ENCODE measurements at places on chromosomes 2 and 18.

- no peak for DNase-seq
Observed at GRCh38 chr18:6558446-6559156, 143.9 kb upstream of the L3MBTL4 start.

DNA sequence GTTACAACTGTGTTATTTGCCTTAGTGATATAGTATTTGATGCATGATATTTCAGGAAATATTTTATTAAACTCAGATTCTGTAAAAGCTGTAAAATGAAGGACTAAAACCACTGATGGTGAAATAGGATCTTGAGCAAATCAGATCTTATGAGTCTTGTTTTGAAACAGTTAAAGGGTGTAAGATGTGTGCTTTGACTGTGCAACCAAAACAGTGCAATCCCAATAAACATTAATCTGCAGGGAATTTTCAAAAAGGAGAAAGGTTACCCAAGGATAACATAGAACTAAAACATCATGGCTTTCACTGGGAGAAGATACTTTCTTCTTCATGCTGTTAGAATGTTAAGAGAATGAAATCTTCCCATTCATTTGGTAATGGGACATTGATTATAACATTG is 378.7 kb downstream of the PARD3B start:
- DNase-seq: no peak

GRCh38 chr2:177335917-177336450 is 56.6 kb upstream of the AGPS start:
- no peak for DNase-seq

DNA sequence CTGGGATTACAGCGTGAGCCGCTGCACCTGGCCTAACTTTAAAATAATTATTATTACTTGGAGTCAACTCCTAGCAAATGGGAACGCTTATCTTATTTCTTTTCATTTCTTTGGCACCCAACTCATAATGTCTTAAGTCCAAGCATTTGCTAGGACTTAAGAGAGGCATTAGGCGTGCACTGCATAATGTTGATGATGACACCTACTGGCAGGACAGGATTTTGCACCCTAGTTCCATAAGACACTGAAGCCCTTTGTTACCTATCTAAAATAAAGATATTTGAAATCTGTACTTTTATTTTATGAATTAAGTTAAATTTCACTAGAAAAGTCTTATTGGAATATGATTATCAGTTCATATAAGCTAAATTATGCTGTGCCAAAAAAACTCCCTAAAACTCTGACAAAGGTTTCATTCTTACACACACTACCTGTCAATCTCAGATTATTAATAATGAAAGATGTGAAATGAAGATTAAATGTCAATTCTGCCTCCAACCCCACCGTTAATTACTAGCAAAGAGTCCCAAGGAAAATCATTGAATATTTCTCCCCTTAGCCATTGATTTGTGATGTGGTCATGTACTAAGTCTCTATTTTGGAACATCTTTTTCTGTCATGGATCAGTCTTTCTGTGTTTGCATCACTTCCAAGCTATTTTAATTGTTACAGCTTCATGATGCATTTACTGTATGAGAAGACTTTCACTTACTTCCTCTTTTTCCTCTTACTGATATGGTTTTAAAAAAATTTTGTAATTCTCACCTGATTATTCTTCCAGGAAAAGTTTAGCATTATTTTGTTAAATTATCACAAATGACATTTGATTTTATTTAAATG is 12.7 kb upstream of the CDH2 start:
- peak; percentile 64 for DNase-seq

DNA sequence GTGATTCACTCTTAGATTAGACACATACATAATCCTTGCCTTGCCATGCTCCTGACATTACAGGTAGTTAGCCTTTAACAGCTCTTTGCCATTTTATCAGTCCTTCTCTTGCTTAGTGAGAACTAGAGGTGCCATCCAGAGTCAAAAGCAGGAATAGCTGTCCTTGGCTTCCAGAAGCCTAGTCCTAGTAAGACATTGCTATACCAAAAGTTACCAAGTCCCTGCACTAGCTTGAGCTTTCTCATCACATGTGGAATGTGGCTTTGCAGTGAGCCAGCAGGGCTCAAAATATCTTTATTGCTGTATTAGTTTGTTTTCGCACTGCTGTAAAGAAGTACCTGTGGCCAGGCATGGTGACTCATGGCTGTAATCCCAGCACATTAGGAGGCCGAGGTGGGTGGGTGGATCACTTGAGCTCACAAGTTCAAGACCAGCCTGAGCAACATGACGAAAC is 104.7 kb upstream of the NOSTRIN start:
- DNase-seq: no peak

DNA sequence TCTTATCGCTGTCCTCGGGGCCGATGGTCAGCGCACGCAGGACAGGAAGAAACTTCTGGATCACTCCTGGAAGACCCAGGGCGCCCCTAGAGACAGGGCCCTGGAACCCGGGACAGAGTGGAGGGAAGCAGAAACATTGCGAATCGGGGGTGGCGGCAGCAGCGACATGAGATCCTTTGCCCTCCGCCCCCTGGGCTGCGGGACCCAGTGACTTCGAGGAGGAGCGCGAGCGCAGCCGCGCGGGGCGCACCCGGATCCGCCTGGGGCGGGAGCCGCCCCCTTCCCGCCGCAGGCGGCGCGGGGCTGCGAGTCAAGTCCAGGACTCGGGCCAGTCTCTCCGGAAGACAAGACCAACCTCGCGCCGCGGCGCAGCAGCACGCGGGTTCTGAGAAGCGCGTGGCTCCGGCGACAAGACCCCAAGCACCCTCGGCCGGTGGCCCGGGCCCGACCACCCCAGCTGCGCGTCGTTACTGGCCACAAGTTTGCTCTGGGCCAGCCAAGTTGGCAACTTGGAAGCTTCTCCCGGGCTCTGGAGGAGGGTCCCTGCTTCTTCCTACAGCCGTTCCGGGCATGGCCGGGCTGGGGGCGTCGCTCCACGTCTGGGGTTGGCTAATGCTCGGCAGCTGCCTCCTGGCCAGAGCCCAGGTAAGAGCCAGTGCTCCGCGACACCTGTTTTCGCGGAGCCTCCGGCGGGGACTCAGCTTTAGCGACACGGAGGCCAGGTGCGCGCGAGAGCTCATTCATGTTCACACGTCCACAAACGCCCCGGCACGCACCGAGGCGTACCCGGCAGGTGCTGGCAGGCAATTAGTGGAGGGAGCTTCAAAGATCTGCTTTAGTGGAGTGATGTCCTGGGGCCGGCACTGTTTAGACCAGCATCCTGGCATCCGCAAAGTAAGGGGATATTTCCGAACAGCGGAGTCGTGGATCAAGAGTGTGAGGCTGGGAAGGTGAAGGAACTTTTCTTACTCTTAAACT is at the start of gene PTH2R:
Gene PTH2R, plus strand, starts transcription at position 319 of the 978 bp plus-strand sequence. Its CDS starts 252 bp downstream, at position 571.
- no peak for DNase-seq

- no peak for DNase-seq
Observed at GRCh38 chr2:23706613-23707078, 220.3 kb downstream of the ATAD2B start.

DNA sequence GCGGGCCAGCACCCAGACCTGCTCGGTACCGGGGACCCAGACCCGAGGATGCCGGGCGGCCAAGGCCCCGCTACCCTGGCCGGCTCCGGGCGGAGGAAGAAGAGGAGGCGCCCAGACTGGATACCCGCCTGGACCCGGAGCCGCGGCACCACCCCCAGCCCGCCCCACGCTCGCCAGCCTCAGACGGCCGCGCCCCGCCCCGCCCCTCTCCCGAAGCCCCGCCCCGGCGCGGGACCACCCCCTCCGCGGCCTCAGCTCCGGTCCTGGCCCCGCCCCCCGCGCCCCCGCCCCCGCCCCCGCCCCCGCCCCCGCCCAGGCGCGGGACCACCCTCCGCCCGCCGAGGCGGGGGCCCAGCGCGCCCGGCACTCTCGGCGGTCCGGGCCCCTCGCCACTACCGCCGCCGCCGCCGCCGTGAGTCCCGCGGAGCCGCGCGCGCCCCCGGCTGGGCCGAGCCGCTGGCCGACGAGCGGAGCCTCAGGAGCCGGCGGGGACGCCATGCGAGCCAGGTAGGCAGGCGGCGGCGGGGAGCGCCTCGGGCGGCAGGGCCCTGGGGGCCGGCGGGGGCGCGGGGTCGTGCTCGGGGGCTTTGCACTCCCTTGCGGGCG is at the start of gene SH3BP4:
Gene SH3BP4, plus strand, starts transcription at position 354 of the 606 bp plus-strand sequence. CDS start 82,986 bp downstream, outside the sequence.
- DNase-seq: peak; percentile 83

DNA sequence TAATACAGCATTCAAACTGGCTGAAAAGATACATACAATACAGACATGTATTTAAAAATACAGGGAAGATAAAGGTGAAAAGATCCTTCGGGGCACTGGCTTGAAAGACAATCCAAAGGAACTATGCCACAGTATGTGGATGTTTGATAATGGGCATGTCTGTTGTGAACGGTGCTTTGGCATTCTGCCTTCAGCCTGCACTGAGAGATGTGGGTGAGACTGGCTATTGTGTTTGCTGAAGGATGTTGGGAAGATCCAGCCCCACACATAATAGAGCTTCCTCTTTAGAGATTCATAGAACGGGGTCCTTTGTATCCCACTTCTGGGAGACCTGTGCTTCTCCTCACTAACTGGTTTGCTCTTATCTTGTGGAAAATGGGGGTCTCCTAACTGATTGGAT is 65.1 kb upstream of the CXCR4 start:
- DNase-seq: no peak

GRCh38 chr2:23777826-23778225 is 149.1 kb downstream of the ATAD2B start:
- DNase-seq: no peak

- DNase-seq: no peak
Observed at GRCh38 chr2:242056026-242056425, 186.5 kb downstream of the RTP5 start.

- peak; percentile 33 for DNase-seq
Observed at GRCh38 chr2:197369228-197369932, 58.8 kb upstream of the ANKRD44 start.

GRCh38 chr2:15763822-15764682 is 172.4 kb downstream of the DDX1 start:
- no peak for DNase-seq

- no peak for DNase-seq
Observed at GRCh38 chr2:204551512-204551863, 6.2 kb downstream of the PARD3B start.

DNA sequence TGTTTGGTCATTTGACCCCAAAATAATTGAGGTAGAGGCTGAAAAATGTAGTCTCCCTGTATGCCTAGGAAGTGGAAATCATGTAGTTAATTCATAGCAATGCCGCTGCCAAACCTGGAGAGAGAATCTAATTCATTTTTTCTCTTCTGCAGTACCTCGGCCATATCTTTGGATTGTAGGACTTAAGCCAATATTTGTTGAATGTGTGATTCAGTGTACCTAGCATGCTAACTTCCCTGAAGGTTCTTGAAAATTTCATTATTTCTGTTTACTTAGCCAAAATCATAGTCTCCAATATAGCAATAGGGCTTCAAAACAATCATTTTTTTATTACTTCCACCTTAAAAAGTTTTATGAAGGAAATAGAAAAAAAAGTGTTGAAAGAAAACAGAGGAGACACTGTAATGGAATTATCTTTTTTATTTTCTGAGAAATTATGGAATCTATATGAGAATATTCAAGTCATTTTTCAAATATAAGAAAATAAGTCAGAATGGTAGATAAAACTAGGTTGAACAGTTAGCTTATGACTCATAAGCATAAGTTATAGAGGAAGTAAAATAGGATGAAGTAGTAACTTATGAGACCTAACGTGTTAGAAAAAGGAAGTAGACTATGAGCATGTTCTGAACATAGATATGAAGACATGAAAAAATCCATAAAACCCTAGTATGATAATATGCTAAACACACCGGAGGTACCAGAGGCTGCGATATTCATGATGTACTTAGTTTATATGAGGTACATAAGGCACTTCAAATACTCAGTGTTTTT is 35.2 kb upstream of the CDH19 start:
- DNase-seq: no peak

- DNase-seq: no peak
Observed at GRCh38 chr2:15772086-15772595, 168.2 kb upstream of the MYCN start.

DNA sequence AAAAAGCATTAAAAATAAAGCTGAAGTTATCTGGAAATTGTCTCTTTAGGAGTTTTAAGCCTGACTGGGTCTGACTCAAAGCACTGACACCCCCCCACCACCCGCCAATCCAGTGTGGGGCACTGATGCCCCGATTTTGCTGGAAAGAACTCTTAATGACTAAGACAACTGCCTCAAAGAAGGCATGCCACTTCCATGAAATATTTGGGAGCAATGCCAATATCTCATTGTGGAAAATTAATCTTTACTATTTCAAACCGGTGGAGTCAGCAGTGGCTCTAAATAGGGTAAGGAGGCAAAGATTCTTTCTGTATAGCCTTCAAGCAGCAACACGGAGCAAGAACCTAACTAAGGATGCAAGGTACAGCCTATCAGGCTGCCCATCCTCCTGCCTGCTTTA is 4.5 kb downstream of the FKBP7 start:
- peak; percentile 24 for DNase-seq

- DNase-seq: no peak
Observed at GRCh38 chr2:189858291-189858690, 74.0 kb downstream of the PMS1 start.

DNA sequence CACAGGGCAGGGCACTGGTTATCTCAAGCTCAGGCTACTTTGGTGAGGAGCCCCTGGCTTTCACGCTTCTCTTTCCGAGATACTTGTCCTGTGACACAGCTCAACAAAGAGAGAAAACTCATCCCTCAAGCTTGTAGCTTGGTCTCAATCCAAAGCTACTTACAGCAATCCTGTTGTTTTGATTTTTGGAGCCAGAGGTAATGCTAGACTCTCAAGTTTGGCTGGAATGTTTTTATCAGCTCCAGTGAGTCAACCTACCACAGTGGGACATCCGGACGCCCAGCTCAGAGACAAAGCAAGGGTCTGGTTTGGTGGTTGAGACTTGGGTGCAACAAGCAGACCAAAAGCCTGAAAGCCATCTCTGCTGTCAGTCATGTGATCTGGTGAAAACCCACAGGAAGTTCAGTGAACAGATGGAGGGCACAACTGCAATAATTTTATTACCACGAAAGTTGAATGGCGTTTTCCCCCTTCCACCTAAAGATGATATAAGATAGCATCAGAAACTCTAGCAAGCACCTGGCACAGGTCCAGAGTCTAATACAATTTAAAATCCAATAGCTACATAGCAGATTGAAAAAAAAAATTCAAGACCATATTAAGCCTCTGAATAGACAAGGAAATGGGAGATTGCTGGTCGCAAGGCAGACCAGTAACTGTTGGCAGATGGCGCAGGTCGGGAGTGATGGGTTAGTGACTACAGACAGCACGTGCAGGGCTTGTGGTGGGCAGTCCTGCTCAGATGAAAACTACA is 102.3 kb upstream of the SMAD7 start:
- peak; percentile 96 for DNase-seq

- no peak for DNase-seq
Observed at GRCh38 chr2:177010146-177010545, 202.4 kb upstream of the HNRNPA3 start.

DNA sequence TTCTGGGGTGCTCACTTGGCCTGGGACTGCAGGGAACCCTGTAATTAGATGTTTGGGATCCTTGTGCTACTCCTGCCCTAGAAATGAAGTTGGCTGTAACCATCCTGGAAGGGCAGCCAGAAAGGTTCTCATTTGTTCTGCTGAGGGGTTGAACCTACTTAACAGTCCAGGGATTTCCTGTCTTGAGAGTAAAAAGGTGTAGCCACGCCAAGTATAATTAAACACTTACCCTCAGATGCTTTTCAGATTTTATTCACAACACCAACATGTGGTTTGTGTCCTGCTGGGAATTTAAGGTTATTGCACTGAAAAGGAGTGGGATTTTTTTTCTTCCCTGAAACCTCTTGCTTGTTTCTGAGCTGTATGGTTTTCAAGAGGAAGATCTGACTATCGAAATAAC is 222.4 kb upstream of the APCDD1 start:
- no peak for DNase-seq
